ENCODE measurements at places on chromosomes 13 and 19.

GRCh38 chr19:32201636-32202051, 143.8 kb upstream of the ZNF507 start:
- no peak for DNase-seq

GRCh38 chr19:1632462-1633268, 19.8 kb downstream of the TCF3 start:
- DNase-seq = no peak

DNA sequence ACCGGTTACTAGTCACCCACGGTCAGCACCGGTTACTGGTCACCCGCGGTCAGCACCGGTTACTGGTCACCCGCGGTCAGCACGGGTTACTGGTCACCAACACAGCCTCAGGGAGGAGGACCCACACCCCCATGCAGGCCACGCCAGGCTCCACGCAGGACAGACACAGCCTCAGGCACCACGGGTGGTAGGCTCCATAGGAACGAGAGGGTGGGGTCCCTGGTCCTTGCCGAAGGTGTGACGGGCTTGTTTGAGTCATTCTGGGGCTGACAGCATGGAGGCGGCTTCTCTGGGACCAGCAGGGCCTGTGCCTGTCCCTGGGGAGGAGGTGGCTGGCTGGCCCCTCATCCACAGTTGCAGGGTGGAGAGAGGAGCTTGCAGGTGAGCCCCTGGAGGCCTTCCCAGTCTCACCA, 122.8 kb upstream of the SOX1 start:
- no peak for DNase-seq

- DNase-seq = no peak
Measured at GRCh38 chr19:47848823-47849473, 10.1 kb upstream of the TPRX2 start.

DNA sequence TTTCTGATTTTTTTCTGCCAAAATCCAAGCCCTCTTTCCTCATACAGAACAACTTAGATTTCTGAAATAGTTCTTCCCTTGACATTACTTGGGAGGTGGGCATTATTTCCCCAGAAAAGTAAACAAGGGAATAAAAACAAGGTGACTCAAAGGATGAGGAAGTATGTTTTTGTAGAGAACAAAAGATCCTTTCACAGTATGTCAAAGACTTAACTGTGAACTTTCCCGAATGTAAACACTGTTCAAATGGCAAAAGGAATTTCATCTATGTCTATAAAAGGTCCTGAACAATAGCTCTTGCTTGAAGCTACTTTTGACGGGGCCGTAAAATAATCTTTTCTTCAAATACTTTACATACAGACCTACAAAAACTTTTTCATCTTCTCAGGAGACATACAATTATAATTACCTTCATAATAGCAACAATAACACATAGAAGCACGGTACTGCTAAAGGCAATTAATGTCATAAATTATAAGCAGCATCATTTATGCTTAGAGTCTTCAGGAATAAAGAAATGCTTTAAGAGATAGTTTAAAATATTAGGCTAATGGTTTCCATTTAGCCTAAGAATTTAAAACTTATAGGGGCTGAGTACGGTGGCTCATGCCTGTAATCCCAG, 191.1 kb downstream of the RGCC start:
- no peak for DNase-seq

DNA sequence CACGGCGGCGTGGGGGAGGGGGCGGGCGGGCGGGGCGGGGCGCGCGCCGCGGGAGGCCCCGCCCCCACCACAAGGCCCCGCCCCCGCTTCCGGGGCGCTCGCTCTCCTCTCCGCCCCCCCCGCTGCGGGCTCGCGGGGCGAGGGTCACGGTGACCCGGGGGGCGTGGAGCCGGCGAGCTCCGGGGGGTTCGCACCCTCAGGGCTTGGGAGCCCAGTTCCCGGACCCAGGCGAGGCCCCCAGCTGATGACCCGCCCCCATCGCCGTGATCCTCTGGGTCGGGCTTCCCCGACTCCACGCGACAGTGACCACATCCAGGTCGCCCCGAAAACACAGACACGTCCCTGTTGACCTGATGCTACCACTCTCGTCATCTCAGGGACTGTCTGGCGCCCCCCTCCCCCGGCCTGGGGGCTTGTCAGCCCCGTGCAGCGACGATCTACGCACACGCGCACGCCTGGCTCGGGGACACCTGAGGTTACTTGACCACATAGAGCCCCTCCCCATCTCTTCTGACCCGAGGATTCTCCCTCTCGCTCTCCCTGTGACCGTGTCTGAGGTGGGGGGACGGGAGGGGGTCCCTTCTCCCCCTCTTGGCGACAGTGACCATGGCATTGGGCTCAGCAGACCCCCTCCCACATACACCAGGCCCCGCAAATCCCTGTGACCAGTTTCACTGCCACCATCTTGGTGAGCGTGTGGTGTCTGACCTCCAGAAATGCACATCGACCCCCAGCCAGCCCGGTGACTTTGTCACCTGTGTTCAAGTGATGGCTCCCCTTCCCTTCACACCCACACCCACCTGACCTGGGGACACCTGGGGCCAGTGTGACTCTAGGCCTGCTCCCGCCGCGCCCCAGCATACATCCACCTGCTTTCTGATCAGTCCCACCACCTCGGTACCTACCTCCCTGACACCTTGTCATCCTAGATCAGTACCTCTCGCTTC, 670 bp downstream of the MAP2K7 start:
- no peak for DNase-seq

GRCh38 chr13:113137691-113138298, 15.2 kb downstream of the F10 start:
- no peak for DNase-seq

DNA sequence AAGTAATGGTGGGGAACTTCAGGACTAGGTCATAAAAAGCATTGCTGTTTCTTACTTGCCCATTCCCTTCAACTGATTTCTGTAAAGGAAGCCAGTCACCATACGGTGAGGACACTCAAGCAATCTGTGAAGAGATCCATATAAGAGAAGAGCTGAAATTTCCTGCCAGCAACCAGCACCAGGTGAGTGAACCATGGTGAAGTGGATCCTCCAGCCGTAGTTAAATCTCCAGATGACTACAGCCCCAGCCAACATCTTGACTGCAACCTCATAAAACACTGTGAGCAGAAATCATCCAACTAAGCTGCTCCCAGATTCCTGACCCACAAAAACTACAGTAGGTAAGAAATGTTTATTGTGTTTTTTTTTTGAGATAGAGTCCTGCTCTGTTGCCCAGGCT, 3.8 kb upstream of the SLC6A16 start:
- DNase-seq = no peak

GRCh38 chr13:62337109-62337880, 921.6 kb upstream of the PCDH20 start:
- DNase-seq = no peak

DNA sequence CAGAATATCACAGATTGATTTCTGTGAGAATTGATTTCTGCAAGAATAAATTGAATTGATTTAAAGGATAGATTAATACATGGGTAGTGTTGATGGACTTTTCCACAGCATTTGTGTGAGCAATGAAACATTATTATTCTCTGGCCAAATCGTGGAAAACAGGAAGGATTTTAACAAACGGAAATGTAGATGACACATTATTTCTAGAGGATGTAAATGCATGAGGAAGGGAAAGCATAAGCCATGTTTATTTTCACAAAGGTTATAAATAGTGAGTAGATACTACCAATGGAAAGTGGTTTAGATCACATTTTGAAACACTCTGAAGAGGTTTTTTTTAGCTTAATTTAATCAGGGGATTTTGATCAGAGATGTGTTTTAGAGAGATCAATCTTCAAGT, 1534.6 kb upstream of the MIR17HG start:
- no peak for DNase-seq

- DNase-seq = no peak
Measured at GRCh38 chr19:46422344-46422743, 6.4 kb downstream of the PNMA8C start.

- no peak for DNase-seq
Measured at GRCh38 chr13:45254396-45254795, 53.6 kb upstream of the KCTD4 start.

DNA sequence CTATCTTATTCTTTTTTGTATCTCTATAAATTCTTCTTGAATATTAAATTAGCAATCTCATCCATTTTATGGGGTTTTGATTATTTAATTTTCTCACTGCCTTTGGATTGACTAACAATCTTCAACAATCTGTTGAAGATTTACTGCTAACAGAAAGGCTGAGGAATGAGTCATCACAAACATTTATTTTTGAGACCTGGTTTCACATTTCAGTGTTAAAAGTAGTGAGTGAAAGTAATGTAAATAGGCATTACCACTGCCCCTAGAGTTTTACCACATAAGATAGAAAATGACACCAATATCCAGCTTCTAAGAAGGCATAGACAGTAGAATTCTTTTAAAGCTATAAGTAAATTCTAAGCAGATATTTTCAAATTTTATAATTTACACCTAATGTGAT, 472.8 kb downstream of the OLFM4 start:
- DNase-seq = no peak

- no peak for DNase-seq
Measured at GRCh38 chr13:73201626-73202025, 142.8 kb downstream of the KLF5 start.

- DNase-seq = no peak
Measured at GRCh38 chr13:22262001-22262885, 591.4 kb downstream of the FGF9 start.

GRCh38 chr19:18464646-18465045, 26.7 kb upstream of the ISYNA1 start:
- DNase-seq = no peak

DNA sequence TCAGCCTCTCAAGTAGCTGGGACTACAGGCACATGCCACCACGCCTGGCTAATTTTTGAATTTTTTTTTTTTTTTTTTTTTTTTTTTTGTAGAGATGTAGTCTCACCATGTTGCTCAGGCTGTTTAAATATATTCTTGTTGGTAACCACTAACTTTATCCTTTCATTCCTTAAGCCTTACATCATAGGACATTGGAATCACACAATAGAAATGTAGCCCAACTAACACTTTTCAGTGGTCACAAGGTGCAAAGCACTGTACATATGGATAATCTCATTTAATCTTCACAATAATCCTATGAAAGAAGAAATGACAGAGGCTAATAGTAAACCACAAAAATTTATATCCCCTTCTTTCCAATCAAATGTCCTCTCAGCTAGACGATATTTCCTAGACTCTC, 417.8 kb upstream of the DACH1 start:
- DNase-seq = no peak

DNA sequence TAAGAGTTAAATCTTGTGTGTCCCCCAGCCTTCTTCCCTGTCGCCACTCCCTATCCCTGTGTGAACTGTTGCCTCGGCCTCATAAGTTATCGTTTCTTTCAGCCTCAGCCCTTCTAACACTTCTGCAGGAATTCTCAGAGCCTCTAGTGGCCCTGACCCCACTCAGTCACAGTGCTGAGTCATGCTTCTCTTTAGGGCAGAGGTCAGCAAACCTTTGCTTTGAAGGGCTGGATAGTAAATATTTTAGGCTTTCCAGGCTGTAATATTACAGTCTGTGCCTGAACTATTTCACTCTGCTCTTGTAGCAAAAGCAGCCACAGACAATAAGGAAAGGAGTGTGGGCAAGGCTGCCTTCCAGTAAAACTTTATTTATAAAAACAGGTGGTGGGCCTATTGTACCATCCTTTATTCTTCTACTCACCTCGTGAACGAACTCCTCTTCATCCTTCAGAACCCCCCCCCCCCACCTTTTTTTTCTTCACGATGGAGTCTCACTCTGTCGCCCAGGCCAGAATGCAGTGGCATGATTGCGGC, 22.1 kb downstream of the MYO9B start:
- DNase-seq = no peak
